Heart right ventricle (tissue), 16 donors: ENCODE measurements at places on chromosomes 6 and 20. TPM values are rescaled to one million over a fixed set of nuclear protein-coding genes. Genes with fewer than 3 reads are reported as not detected.

- no peak for DNase-seq
Observed at GRCh38 chr6:155154158-155154830, 109.5 kb upstream of the CLDN20 start.

GRCh38 chr20:11118802-11119380 lies 445.1 kb upstream of the JAG1 start:
- DNase-seq, result no peak

RIPOR3 gene
- total RNA-seq, result 21.8 TPM

ERVFRD-1 gene
- total RNA-seq, result not detected

FERMT1 gene
- 1.9 TPM for total RNA-seq
